ENCODE measurements at places on chromosomes 16 and 17.
A peak's percentile ranks its signal among the peaks of the same experiment; 100 is the strongest.

- no peak for DNase-seq
These were observed 292.2 kb downstream of the CDH11 start for GRCh38 chr16:64829678-64830077.

- DNase-seq, result peak; percentile 73
These were observed 24.8 kb downstream of the MYO18A start for GRCh38 chr17:29155227-29155965.

- no peak for DNase-seq
These were observed 10.9 kb downstream of the SLC7A6OS start for GRCh38 chr16:68299571-68300453.

DNA sequence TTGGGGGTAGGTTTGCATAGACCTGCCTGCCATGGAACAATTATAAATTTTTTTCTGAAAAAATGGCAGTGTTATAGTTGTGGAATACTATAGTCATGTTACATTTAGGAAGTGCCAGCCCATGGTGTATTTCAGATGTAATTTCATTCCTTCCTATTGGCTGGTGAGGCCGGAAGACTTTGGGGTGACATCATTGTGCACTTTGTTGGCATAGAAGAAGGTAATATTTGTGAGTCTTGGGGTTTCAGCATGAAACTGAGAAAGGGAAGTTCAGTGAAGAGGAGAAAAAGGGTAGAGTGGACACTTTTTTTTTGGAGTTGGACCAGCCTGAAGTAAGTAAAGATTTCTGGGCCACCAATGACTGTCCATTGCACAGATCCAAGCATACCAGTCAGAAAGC lies 16.0 kb upstream of the HEATR6 start:
- DNase-seq, result no peak

- DNase-seq, result no peak
These were observed 20.5 kb downstream of the ERCC4 start for GRCh38 chr16:13940397-13940933.
